ENCODE measurements at places on chromosomes 3 and 15.

- no peak for DNase-seq
Measured at GRCh38 chr15:76986743-76987142, 8.2 kb upstream of the PSTPIP1 start.

DNA sequence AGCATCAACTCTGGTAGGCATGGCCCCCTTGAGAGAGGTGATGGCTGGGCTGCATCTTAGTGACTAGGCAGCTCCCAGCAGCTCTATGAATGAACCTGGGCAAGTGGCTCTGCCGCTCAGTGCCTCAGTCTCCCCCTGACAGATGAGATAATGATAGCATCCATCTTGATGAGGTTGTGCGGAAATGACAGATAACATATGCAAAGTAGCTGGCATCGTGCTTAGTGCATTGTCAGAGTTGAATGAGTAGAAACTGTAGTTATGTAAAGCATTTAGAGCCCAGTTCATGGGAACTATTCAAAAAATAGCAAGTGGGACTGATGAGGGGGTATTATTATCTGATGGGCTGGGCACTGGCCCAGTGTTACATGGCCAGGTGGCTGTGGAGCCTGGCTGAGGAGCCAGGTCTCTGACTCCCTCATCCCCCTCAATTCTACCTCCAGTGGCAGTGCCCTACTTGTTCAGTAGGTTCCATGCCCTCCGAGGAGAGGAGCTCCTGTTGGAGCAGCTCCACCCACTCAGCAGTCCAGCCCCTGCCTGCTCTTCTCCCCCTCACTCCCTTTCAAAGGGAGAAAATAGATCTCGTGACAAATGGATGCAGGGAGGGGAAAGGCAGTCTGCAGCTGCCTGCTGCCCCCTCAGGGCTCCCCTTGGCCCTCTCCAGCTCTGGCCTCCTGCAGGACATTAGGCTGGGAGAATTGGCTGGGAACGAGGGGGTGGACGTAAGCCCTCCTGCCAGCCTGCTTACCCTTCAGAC, 6.6 kb downstream of the PRKCD start:
- DNase-seq: no peak

GRCh38 chr3:185149591-185149990, 3.3 kb downstream of the C3orf70 start:
- DNase-seq: no peak

DNA sequence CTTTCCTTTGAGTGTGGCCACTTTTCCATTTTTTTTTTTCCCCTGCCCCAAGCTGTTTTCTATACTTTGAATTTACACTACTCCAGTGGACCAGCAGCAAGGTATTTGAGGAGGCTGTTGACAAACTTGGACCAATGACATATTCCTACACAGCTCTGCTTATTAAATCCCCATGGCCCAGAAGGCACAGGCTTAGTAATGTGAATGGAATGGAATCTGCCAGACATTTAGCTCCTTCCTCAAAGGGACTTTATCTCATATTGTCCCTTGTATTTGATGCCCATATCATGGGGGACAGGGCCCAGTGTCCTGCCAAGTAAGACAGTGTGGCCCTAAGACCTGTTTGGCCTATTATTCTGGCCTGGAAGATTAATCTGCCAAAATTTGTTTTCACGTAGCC, 107.5 kb downstream of the CHCHD6 start:
- DNase-seq: no peak

DNA sequence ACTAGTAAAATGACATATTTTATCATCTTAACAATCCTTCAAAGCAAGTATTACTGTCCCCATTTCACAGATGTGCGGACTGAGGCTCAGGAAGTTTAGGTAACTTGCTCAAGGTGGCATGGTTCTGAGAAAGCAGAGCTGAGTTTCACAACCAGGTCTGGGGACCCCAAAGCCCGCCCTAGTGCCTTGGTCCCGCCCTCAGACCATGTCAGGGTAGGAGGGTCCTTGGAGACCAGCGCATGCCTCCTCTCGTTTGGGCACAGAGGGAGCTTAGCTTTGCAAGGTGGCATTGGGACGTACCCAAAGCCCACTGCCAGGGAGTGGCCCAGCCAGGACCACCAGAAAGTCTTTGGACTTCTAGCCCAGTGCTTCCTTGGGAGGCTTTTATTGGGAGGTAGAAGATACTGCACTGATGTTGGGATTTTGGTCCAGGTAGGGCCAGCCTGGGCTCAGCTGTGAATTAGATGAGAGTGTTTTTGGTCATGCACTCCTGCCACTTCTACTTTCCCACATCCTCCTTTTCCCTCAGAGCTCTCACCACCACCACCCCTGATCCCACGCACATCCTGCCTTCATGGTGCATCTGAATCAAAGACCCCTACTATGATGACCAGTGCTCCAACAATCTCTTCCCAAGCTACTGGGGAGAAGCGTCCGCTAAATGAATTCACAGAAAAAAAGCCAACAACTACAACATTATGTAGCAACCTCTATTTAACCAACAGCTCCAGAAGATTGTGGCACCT, 307.9 kb downstream of the TLE3 start:
- no peak for DNase-seq

- DNase-seq: no peak
Measured at GRCh38 chr3:64716110-64716710, 28.4 kb upstream of the ADAMTS9 start.

DNA sequence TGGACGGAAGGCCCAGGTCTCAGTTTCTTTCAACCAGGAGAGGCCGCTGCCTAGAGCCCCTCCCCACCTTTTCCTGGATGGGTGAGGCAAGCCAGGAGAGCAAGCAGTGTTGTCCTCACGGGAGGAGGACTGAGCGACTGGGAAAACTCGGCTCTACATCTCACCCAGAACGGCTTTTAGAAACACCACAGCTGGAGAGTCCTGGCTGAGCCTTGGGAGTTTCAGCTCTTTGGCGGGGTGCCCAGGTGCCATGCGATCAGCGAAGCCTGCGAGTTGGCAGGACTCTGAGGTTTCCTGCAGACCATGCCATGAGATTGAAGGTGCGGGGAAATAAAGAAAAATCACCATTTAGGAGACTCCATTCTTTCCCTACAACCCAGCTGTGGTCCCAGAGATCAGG, 26.0 kb downstream of the PPCDC start:
- no peak for DNase-seq

GRCh38 chr15:63982381-63982854, 63.9 kb downstream of the DAPK2 start:
- DNase-seq: no peak

DNA sequence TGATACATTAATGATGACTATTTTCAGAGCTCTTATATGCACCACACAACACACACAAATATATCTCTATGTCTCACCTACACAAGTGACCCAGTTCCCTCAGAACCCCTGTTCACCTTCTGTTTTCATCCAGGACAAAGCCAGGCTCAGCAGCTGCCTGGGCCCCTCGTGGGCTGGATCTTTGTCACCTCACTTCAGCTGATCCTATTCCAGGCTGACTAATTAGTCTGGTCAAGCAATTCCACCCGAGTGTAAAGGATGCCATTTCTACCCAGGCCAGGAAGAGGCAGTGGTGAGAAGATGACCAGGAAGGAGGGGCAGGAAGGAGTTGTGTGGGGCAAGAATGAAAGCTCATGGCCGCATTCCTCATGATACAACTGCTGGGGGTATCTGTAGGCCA, 62.3 kb downstream of the DHX30 start:
- no peak for DNase-seq

DNA sequence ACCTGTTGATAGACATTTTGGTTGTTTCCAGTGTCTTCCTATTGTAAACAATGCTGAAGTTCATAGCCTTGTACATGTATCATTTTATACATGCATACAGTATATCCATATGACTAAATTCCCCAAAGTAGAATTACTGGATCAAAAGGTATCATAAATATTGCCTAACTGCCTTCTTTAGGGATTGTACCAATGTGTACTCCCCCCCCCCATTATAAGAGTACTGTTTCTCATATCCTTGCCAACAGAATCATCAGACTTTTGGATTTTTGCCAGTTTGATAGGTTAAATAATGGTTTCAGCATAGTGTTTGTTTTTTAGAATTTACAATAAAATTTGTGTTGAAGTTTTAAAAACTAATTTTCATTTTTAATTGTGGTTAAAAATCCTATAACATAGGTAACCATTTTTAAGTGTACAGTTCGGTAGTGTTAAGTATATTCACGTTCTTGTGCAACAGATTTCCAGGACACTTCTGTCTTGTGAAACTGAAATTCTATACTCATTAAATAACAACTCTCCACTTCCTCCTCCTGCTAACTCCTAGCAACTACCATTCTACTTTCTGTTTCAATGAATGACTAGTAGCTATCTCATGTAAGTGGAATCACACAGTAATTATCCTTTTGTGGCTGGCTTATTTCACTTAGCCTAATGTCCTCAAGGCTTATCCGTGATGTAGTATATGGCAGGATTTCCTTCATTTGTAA, 30.8 kb upstream of the MAP3K13 start:
- DNase-seq: no peak

GRCh38 chr3:120071259-120071658, 23.0 kb downstream of the GSK3B start:
- no peak for DNase-seq

- no peak for DNase-seq
Measured at GRCh38 chr15:89393056-89393455, 58.4 kb upstream of the POLG start.
